Epithelial cell of proximal tubule (primary cell): ENCODE measurements at places on chromosomes 12 and 14. TPM values are rescaled to one million over a fixed set of nuclear protein-coding genes. Genes with fewer than 3 reads are reported as not detected.

Gene RNASE3
- total RNA-seq: not detected in 2 replicates

Gene DICER1
- 27.4 and 27.9 TPM in 2 replicates for total RNA-seq

Gene FAM90A1
- 0.23 TPM in 1 of 2 replicates, not detected in the other for total RNA-seq

Gene IKZF4
- 0.94 and 3.1 TPM in 2 replicates for total RNA-seq

Gene KRT74
- total RNA-seq: not detected in 2 replicates

Gene ACVRL1
- 2.4 and 3.6 TPM in 2 replicates for total RNA-seq

Gene RASAL1
- total RNA-seq: 2.0 and 2.1 TPM in 2 replicates

Gene PDE3A
- 1.3 and 1.6 TPM in 2 replicates for total RNA-seq

Gene NGB
- 0.12 and 0.14 TPM in 2 replicates for total RNA-seq

Gene C12orf54
- not detected in 2 replicates for total RNA-seq

Gene RGS6
- not detected in 2 replicates for total RNA-seq

GRCh38 chr14:50677527-50678063, 9.5 kb upstream of the SAV1 start:
- DNase-seq: peak; percentile 48

DNA sequence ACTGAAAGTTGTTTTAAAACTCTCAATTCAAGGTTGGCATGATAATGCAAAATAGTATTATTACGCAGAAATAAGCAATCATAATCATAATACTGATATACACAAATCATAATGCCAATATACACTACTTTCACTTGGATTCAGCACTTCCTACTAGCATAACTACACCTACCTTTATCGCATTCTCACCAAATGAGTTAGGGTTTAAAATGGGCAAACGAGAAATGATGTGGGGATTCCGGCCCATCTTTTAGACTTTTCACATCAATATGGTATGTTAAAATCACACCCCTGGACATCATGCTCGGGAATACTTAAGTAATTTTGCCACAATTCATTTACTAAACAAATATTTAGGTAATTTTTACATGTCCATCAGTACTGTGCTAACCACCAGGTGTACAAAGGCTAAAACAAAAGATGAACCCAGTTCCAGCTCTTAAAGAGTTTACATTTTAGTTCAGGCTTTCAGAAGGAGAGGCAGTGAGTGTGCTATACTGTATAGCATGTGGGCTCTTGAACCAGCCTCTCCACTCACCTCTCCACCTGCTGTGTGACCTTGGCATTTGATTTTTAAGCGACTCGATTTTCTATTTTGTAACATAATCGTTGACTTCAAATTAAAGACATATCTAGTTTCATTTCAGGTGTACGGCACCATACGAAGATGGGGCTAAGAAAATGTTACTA, 1.1 kb upstream of the USP15 start:
- no peak for DNase-seq

GRCh38 chr14:62631176-62631575, 414.1 kb downstream of the KCNH5 start:
- no peak for DNase-seq

- DNase-seq: no peak
Observed at GRCh38 chr12:56192582-56192981, 3.3 kb upstream of the SMARCC2 start.

- no peak for DNase-seq
Observed at GRCh38 chr14:33532553-33532952, 418.3 kb downstream of the EGLN3 start.

DNA sequence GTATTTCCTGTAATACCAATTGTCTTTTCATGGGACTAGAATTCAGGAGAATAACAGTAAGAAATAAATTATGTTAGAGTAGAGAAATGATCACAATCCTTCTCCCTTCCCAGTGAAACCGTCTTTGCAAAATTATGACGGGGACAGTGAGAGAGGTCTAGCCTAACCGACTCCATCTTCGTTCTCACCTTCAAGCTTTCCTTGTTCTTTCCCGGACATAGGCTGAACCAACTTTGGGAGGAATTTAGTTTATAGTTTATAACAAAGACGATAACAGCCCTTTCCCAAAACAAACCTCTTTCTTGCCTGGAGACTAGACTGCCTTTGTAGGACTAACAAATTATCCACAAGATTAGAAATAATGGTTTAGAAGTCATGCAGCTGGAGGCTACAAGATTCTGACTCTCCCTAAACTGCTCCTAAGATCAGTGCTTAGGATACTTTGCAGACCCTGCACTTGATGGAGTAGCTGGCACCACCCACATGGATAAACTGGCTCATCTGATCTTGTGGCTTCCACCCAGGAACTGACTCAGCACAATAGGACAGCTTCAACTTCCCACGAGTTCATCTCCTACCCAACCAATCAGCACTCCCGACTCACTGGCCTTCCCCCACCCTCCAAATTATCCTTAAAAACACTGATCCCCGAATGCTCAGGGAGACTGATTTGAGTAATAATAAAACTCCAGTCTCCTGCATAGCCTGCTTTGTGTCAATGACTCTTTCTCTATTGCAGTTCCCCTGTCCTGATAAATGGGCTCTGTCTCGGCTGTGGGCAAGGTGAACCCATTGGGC, 521.2 kb upstream of the TBX3 start:
- no peak for DNase-seq

- no peak for DNase-seq
Observed at GRCh38 chr12:91572869-91573268, 390.3 kb upstream of the DCN start.

- DNase-seq: no peak
Observed at GRCh38 chr14:89724628-89724960, 229.9 kb downstream of the EFCAB11 start.

- no peak for DNase-seq
Observed at GRCh38 chr14:99064262-99064954, 207.6 kb downstream of the BCL11B start.

DNA sequence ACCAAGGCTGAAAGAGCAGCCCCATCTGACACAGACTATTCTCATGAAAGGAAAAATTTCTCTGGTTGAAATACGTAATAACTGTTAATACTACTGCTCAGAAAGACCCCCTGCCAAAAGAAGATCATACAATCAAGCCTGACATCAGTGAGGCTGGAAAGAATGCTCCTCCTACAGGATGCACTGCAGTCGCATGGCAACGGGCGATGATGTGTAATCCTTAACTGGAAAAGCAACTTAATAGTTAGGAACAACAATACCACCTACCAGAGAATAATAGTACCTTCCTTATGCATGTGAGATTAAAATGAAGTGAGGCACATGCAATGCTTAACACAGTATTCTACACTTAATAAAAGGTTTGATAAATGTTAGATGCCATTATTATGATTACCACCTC, 1.2 kb upstream of the GOLGA5 start:
- no peak for DNase-seq

GRCh38 chr12:62632411-62632918, 165.8 kb downstream of the MON2 start:
- DNase-seq: no peak

DNA sequence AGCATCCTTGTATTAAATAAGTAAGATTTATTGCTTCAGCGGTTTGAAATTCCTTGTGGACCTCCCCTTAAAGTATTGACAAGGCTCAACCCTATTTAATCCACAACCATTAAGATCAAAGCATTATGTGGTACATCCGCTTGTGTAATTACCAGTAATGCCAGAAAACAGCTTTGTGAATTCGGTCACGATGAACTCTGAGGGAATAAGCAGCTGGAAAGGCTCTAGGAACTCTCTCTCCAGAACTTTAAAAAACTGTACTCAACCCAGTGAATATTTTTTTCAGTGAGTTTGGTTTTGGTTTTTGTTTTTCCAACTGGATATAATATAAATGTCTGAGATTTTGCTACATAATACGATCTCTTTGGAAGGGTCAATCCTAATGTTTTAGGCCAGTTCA, 49.3 kb upstream of the DIO2 start:
- DNase-seq: no peak

- DNase-seq: no peak
Observed at GRCh38 chr12:124543052-124543589, 24.3 kb downstream of the NCOR2 start.

DNA sequence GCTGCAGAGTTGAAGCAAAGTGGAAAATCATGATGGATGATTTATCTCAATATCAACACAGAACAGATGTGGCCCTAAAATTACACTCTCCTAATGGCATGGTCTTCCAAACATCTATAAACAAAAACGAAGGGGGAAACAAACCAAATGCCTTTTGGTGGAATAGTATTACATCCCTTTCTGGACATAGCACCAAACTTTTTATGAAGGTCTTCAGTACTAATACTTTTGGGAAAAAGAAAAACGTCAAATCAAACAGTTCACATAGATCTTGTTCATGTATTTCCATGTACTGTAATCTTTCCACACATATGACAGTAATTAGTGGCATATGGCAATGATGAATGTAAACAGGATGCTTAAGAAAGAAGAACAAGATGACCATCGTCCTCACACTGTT, 22.9 kb upstream of the ANAPC7 start:
- no peak for DNase-seq

GRCh38 chr12:65667932-65668331, 156.4 kb upstream of the HMGA2 start:
- no peak for DNase-seq

DNA sequence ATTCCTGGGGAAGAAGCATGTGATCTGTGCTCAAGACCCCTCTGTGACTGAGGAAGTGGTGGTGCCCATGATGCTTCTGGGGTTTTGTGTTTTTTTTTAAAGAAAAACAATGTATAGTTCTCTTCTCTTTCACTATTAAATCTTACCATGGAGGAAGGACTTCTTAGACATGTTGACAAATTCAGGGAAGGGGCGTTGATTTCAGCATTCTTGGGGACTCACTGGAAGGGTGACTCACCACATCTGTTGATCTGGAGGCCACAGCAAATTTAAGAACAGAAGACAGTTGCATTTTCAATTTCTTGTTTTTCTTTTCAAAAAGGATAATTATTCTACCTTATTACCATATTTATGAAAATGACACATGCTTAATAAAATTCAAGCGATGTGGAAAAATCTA, 152.9 kb upstream of the RTL1 start:
- DNase-seq: no peak

DNA sequence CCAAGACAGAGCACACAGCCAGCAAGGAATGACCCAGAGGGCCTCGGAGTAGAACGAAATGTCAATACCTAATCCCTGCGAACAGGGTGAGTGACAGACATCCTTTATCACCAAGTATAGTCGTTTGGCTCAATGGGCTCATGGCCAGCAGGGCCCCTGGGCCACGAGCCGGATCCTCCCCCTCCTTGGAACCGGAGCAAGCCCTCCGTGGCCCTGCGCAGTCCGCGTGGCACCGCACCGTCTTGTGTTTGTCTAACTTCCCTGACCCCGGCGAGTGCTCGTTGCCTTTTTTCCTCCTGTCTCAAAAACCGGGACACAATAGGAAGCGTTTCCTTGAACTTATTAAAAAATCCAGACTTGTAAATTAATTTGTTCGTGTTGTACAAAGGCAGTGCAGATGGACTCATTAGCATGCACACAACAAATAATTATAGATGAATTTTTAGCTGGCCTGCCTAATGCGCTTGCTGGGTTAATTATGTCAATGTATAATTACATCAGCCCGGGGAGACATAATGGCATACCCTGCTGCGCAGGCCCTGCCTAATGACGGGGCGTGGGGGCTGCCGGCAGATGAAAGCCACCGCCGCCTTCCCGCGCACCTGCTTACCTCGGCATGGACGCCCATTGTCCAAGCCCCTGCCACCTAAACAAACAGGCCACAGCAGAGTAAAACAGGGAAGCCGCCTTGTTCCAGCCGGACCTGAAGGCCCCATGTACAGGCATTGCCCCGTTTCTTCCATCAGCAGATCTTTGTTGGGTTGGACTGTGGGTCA, 81.6 kb downstream of the PHETA1 start:
- no peak for DNase-seq

DNA sequence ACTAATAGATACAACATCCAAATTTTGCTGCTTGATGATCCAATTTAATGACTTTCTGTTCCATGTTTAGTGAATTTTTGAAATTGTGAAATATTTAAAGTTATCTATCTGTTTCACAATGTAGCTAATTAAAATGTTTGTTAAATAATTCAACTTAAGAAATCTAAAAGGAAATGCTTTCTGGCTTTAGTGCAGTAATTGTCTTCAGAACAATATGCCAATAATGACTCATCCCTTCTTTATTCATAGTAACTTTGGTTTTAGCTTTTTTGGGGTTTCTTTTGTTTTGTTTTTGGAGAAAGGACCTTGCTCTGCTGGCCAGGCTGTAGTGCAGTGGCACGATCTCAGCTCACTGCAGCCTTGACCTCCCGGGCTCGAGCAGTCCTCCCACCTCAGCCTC, 479.2 kb upstream of the RGS6 start:
- no peak for DNase-seq
